ENCODE measurements at places on chromosomes 1 and 21.

- DNase-seq: no peak
Measured at GRCh38 chr1:119253366-119253765, 112.9 kb upstream of the WARS2 start.

DNA sequence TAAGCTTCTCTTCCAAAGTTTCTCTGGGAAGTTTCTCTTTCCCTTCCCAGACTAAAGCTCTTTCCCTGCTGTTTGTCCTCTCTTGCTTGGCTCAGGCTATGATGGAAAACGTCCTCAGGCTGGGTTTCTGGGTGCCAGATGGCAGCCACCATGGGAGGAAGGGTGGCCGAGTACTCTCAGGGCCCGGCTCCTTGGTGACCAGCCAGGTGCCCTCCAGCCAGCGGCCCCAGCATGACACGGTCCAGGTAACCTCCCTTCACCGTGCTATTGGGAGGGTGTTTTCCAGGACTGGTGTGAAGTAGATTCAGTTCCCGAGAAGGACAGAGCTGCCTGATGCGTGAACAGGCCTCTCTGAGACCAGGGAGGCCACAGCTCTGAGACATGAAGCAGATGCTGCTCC is 60.3 kb downstream of the KIF26B start:
- DNase-seq: no peak

DNA sequence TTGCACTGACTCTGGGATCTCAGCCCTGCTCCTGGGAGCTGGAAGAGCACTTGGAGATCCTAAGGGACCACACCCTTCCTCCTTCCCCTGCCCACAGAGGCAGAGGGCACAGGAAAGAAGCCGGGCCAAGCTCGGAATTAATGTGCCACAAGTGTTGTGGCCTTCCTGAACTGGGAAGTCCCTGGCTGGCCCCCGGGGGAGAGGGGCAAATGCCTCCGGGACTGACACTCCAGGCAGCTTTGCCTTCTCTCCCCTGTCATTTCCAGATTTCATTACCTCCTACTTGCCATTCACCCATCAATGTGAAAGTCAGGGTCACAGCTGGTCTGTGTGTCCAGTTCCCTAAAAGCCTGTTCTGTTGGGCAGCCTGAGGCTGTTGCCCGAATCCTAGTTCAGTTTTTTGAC is 21.7 kb downstream of the SESN2 start:
- no peak for DNase-seq

DNA sequence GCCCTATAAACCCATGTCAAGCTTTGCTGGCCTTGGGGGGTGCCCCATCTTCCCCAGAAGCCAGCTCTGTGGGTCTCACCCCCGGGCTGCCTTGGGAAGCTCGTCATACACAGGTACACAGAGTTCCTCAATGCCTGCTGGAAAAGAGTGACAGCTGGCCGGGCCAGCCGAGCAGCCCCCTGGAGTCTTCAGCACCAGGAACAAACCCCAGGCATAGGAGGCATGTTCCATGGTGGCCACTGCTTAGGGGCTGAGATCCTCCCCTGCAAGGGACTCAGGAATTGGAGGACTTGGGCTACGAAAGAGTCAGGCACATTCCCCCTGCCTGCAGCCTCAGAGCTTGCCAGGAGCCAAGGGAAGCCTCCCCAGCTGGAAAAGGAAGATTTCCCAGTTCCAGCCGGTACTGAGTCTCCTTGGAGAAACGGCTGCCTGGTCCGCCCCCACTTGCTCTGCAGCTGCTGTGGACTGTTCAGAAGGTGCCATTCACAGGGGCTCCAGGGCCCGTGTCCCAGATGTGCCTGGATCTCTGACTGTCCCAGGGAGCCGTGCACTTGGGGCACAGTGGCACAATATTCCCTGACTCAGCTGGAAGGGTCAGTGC is 89.5 kb downstream of the STUM start:
- DNase-seq: no peak

- no peak for DNase-seq
Measured at GRCh38 chr1:238895911-238896310, 490.5 kb upstream of the CHRM3 start.

- DNase-seq: no peak
Measured at GRCh38 chr1:232954594-232955365, 4.4 kb downstream of the NTPCR start.

GRCh38 chr1:113677250-113678158 is 81.8 kb downstream of the PHTF1 start:
- DNase-seq: no peak

GRCh38 chr1:27306892-27307761 is 14.8 kb upstream of the TMEM222 start:
- DNase-seq: no peak

GRCh38 chr1:197686231-197686630 is 89.0 kb downstream of the DENND1B start:
- DNase-seq: no peak

- DNase-seq: no peak
Measured at GRCh38 chr1:2345297-2346075, 45.9 kb downstream of the MORN1 start.

GRCh38 chr1:106681939-106682522 is 374.4 kb upstream of the PRMT6 start:
- DNase-seq: no peak

GRCh38 chr1:97499667-97500066 is 421.2 kb downstream of the DPYD start:
- no peak for DNase-seq

DNA sequence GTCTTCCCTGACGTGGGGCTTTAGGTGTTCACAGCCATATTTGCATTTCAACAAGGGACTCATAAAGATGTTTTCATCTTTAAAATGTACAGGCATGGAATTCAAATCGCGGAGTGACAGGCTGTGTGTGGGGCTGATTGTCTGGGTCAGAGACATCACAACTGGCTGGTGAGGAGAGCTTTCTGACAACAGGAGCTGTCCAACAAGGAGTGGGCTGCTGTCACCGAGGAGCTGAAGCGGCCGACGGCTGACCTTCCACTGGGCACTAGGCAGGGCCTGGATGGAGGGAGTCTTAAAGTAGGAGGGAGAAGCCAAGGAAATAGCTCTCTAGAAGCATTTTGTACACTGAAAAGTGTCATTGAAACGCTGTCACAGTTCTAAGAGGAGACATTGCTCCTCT is 30.5 kb upstream of the SCMH1 start:
- no peak for DNase-seq

DNA sequence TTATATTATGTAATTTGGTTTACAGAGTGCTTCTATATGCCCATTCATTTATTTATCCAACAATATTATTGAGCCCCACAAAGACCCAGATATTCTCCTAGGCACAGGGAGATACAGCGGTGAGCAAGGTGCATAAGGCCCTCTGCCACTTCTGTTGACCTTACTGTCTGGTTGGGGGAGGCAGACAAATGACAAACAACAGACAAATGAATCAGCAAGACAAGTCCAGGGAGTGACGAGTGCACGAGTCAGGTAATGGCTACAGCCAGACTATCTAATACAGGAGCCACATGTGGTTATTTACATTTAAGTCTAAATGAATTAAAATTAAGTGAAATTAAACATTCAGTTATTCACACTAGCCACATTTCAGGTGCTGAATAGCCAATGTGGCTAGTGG is 22.0 kb upstream of the BCAR3 start:
- DNase-seq: no peak

GRCh38 chr1:233787599-233787998 is 116.9 kb upstream of the SLC35F3 start:
- no peak for DNase-seq

- no peak for DNase-seq
Measured at GRCh38 chr1:206014601-206015000, 9.1 kb downstream of the CTSE start.

GRCh38 chr1:245520611-245521010 is 365.8 kb downstream of the KIF26B start:
- no peak for DNase-seq

DNA sequence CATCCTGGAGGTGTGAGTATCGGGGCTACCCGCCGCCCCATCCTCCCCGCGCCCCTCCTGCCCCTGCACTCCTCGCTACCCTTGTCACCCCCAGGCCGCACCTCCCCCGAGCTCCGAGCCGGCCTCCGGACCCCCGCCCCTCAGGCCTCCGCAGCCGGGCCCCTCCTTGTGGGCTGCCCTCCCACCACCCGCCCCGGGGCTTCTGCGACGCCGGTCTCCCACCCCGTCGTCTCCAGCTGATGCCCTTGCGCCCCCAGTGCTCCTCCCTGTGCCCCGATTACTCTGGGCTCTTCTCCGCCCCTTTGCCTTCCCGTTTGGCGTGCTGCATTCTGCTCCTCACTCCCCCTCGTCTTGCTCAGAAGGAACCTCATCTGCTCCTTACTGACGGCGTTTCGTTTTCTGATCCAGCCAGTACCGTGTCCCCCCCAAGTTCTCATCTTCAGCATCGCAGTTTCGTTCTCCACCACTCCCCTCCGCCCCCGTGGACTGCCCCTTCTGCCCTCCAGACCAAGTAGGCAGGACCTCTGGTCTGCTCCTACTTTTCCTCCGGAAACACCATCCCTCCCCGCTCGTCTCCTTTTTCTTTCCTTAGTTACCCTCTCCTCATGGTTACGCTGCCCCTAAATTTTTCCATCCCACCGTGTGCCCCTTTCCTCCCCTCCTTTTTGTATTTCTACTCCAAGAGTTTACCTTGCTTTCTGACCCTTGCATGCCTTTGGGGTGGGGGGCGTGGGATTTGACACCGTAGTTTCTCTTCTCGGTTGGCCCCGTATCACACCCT is 841 bp downstream of the SNX27 start:
- DNase-seq: no peak

DNA sequence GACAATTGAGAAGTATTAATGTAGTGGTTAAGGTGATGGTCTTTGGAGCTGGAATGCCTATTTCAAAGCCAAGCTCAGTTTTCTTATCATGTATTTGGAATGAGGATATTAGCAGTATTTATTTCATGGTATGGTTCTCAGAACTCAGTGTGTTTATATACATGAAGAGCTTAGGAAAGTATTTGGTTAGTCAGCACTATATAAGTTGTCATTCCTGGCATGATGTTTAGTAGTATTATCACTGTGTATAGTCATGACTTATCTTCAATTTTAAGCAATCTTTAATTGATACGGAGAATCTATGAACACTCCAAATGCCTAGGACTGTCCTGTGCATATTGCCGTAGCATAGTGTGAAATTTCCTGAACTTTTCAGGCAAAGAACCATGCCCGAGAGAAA is 501.9 kb upstream of the USP24 start:
- DNase-seq: no peak

DNA sequence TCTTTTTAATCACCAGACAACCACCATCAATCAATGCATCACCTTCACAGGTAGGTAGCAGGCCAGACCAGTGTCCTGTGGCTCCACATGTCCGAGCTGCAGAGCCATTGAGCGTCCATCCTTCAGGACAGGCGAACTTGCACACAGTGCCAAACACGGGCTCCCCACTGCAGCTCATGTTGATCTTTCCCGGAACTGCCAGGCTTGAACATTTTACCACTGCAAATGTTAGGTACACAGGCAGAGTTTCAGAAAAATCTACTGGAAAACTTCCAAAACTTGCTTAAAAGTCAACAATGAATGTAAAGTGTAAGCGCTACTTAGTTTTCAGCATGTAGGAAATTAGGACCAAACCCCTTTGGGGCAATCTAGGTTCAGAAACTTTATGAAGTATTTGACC is 6.6 kb downstream of the SELE start:
- DNase-seq: no peak

GRCh38 chr1:24309762-24310485 is 9.2 kb upstream of the GRHL3 start:
- no peak for DNase-seq

GRCh38 chr1:115065021-115065420 is 24.3 kb downstream of the TSPAN2 start:
- no peak for DNase-seq

- DNase-seq: no peak
Measured at GRCh38 chr1:222641269-222641948, 23.5 kb downstream of the MIA3 start.

GRCh38 chr21:33028773-33029384 is 3.1 kb downstream of the OLIG2 start:
- no peak for DNase-seq

- no peak for DNase-seq
Measured at GRCh38 chr21:34570313-34570712, 44.6 kb downstream of the RCAN1 start.

- no peak for DNase-seq
Measured at GRCh38 chr1:57788313-57788712, 364.5 kb upstream of the DAB1 start.

DNA sequence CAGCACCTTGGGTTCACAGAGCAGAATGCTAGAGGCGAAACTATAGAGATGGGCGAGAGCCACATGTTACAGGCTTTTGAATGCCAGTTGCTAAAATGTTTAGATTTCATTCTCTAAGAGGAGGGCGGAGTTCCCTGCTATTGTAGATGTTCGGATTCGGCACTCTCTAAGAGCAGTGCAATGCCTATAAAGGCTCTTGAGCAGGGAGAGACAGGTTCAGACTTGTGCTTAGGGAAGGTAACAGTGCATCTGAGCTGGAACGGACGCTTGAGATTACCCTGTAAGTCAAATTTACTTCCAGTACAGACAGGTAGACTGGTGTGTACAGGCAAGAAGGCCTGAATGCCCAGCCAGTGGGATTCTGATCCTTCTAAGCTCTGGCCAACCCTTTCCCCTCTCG is 15.3 kb downstream of the LURAP1 start:
- no peak for DNase-seq

- no peak for DNase-seq
Measured at GRCh38 chr1:197422993-197423392, 154.9 kb downstream of the CRB1 start.

GRCh38 chr1:229990326-229990725 is 76.7 kb upstream of the GALNT2 start:
- no peak for DNase-seq

GRCh38 chr1:59266927-59267293 is 30.0 kb upstream of the FGGY start:
- DNase-seq: no peak

DNA sequence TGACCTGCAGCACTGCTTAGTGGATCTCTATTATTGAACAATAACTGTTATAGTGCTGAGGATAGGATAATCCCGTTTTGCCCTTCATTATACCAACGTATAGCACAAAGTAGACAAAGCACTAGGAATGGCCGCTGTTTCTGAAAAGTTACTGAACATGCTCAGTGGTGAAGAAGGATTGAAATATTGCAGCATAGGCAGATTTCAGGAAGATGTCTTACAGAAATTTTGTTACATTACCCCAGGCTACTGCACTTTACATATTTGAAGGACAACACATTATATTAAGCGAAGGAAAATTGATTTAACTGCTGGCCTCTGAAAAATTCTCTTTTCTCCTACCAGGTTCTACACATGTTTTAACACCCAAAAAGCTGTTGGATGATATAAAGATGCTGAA is 48.5 kb downstream of the AKNAD1 start:
- no peak for DNase-seq

GRCh38 chr1:156706657-156707416 is 1.5 kb upstream of the CRABP2 start:
- DNase-seq: no peak

GRCh38 chr1:25064465-25065240 is 134.6 kb upstream of the RUNX3 start:
- no peak for DNase-seq

DNA sequence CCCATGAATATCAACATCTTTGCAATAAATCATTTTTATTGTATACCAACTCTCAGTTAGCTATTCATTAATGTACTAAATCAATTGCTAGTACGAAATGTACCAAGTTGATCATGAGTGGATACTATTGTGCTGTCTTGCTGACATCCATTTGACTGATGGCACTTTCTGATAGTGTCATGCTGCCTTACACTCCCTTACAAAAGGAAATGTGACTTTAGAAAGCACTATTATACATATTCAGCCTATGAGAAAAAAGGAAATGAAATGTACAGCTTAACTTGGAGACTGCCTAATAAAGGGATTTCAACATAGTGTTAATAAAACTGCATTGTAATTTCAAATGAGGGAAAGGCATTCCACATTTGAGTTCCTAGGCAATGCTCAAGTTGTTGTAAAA is 52.2 kb downstream of the PLA2G4A start:
- DNase-seq: no peak

GRCh38 chr21:32705139-32705538 is 22.7 kb downstream of the SYNJ1 start:
- no peak for DNase-seq

Measured in activated CD4-positive, CD25-positive, alpha-beta regulatory T cell (primary cell).